ENCODE measurements at places on chromosomes 3 and 15.

- no peak for DNase-seq
These were observed 308.8 kb upstream of the PDZRN3 start for GRCh38 chr3:73933585-73933984.

GRCh38 chr3:129656659-129657247 is 50.3 kb upstream of the PLXND1 start:
- DNase-seq: no peak

GRCh38 chr3:148366743-148367410 is 330.8 kb upstream of the AGTR1 start:
- no peak for DNase-seq

GRCh38 chr15:50066202-50066601 is 52.8 kb downstream of the ATP8B4 start:
- DNase-seq: no peak

DNA sequence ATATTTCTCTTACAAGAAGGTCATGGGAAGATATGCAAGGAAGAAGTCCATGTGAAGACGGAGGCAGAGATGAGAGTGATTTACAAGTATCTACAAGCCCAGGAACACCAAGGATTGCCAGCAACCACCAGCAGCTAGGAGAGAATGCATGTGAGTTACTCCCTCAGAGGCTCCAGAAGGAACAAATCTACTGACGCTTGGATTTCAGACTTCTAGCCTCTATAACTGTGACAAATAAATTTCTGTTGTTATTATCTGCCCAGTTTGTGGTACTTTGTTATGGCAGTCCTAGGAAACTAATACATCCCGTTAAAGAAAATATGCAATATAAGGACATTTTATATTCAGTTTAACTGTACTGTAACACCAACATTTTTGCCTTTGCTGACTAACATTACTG is 283.9 kb downstream of the BCHE start:
- DNase-seq: no peak

GRCh38 chr3:183486472-183486871 is 58.1 kb upstream of the MCF2L2 start:
- DNase-seq: no peak

- no peak for DNase-seq
These were observed 1145.3 kb downstream of the OTOL1 start for GRCh38 chr3:162641907-162642306.
